ENCODE measurements at places on chromosomes 7 and 10.

- DNase-seq = no peak
Measured at GRCh38 chr10:100748231-100749058, 3.1 kb downstream of the PAX2 start.

DNA sequence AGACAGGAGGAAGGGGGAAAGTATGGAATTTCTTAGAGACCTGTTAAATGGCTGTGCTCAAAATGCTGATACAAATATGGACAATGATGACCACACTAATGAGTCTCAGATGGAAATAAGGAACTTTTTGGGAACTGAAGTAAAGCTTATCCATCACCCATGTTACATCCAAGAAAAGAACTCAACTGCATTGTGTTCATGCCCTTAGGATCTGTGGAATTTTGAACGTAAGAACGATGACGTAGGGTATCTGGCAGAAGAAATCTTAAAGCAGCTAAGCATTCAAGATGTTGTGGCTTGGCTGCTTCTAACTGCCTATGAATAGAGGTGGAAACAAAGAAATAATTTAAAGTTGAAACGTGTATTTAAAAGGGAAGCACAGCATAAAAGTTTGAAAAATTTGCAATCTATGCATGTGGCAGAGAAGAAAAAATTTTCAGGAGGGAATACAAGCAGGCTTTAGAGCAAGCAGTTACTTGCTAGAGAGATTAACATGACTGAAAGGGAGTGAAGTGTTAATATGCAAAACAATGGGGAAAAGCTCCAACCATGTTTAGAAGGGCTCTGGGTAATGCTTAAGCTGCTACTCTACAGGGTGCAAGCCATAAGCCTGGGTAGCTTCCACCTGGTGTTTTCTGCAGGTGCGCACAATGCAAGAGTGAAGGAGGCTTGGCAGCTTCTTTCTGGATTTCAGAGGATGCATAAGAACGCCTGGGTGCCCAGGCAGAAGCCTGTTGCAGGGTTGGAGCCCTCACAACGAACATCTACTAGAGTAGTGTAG lies 499.7 kb upstream of the SEMA3D start:
- no peak for DNase-seq

- peak; percentile 52 for DNase-seq
Measured at GRCh38 chr7:75638594-75639070, 100.1 kb downstream of the HIP1 start.

DNA sequence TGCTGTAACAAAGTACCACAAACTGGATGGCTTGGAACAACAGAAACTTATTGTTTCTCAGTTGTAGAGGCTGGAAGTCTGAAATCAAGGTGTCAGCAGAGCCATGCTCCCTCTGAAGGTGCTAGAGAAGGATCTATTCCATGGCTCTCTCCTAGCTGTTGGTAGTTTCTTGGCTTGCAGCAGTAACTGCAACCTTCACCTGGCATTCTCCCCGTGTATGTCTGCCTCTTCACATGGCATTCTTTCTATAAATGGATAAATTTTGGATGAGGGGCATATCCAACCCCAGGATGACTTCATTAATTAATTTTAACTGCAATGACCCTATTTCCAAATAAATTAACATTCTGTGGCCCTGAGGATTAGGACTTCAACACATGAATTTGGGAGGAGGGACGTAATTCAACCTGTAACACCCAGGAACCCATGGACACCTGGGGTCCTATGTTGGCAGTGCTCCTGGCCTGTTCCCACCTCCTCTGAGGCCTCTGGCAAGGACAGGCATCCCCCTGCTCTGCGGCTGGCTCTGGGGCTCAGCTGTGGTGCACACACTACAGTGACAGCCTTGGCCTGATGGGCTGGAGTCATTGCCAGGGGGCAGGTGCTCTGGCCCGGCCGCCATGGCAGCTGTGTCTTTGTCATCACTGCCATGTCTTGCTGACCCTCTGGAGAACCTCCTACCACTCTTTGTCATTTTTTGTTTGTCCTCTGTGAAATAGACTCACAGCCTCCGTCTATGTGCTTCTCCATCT lies 30.8 kb downstream of the LSMEM1 start:
- no peak for DNase-seq

GRCh38 chr10:97307866-97308780 lies 10.9 kb upstream of the FRAT1 start:
- no peak for DNase-seq

DNA sequence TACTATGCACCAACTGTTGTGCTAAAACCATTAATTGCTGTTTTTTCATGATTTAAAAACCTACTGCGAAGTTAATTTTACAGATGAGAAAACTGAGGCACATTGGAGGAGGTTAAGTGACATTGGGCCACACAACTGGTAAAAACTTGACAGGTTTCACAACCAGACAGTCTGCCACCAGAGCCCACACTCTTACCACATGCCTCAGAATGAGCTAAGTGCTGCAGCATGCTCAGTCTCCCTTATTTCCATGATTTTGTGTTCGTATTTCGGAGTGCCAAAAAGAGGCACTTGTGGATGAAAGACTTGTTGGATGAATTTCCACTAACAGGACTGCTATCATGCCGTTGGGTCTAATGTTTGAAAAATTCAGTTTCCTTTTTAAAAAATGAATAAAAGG lies 77.4 kb downstream of the PCLO start:
- DNase-seq = no peak

- no peak for DNase-seq
Measured at GRCh38 chr7:14073988-14074387, 84.5 kb upstream of the ETV1 start.

- no peak for DNase-seq
Measured at GRCh38 chr7:12456506-12456905, 52.8 kb upstream of the VWDE start.

Measured in uterus (tissue), 4 donors.